CD8-positive, alpha-beta T cell (primary cell): ENCODE measurements at places on chromosomes 6 and 20.

DNA sequence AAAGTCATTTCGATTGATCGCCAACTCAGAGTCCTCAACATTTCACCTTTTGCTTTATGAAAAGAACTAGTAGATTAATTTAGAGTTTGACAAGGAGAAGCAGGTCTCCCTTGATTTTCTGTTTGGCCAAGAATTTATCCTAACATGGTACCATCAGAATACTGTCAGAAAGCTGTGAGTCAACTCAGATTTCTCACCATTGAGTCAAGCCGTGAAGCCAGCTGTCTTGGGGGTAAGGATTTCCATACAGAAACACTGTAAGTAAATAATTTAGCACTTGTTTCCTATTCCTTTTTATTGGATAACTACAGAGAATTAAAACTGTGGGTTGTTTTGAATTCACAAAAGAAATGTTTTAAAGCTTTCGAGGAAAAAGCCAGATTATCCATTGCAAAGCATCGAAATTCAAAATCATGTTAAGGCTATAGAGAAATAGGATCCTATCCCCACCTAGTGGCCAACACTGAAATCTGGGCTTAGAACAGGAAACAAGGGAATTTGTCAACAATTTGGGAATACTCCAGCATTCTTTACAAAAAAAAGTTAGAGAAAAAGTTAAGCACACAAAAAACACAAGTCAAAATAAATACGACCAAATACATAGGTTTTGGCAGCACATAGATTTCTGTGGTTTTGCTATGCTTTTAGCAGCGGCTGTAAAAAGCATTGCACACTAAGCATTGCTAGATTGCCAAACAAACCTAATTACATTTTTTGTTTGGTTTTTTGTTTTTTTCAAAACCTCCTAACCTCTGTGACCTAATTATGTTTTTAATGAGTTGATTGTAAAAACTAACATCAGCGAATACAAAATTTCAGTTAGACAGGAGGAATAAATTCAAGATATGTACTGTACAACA, 44.2 kb downstream of the COL11A2 start:
- no peak for DNase-seq

GRCh38 chr6:6399568-6399967, 79.1 kb upstream of the F13A1 start:
- DNase-seq, result no peak

GRCh38 chr6:134948691-134949090, 1.2 kb downstream of the ALDH8A1 start:
- DNase-seq, result no peak

- DNase-seq, result no peak
Measured at GRCh38 chr20:15916623-15917022, 656.6 kb downstream of the KIF16B start.

DNA sequence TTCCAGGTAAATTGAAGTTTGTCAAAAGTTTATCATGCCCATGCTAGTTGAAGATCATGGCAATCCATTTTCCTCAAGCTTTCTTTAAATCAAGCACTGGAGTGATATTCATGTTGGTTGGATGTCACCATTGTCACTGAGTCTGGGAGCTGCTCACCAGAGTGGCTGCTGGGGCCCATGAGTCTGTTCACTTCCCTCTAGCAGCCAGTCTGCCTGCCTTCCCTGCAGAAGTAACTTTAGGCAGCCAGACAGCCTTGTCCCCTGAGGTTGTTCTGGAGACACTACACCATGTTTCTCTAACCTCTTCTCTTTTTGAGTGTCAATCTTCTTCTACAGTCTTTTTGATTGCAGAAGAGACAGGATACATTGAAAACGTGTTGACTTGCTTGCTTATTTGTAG, 5.5 kb downstream of the SIRT5 start:
- no peak for DNase-seq

DNA sequence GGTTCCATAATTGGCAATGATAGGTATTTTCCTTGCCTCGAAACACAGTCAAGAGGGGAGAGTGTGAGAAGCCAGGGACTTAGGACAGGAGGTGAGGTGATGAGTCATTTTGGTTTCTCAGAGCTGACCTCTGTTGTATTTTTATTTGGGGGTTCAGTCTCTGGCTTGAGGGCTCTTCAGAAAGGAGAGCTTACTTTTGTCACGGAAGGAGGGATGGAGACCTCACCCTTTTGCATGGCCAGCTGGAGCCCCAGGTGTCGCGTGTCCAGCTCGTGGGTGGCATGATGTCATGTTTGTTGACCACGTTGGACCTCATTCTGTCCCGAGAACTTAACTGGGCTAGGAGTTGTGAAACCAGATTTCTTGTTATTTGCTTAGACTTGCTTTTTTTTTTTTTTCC, 293.9 kb downstream of the QKI start:
- DNase-seq, result no peak

GRCh38 chr6:39322306-39322850, at the start of gene KCNK16:
Gene KCNK16 (minus strand): TSS chr6:39322702. CDS start chr6:39322540, 162 bp downstream.
- DNase-seq, result no peak

DNA sequence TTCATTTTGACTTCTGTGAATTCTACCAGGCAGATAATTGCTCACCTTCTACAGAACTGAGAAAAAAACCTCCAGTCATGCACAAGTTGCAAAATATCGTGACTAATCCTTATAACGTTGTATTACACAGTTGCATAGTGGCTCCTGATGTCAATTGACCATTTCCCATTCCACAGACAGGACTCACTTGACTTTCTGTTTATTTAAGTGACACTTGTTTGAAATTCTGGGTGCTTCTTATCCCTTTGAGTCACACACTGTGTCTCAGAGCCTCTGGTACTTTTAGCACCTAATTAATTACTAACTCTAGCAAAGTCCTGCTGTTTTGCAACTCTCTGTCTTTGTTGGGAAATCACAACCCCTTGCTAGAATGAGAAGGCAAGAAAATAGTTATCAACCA, 16.2 kb upstream of the RSPO3 start:
- DNase-seq, result no peak

DNA sequence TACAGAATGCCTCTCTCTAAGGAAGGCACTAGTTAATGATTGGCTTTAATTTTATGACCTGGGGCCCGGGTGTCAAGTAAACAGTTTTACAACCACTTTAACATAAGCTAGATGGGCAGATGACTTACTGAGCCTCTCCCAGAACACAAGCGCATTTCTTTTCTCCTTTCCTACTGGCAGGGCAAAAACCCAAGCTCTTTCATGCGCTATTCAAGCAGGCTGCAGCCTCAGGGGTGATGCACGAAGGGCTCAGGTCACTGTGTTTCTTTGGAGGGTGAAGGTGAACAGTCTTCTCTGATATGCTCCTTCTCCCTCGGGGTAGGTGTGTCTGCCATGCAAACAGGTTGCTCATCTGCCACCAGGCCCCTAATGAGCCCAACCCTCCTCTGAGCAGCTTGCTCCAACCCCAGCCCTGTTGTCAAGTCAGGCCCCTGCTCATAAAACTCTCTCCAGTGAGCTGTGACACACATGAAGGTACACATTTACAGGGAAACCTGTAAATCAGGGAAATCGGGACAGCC, 73.5 kb upstream of the CDH4 start:
- no peak for DNase-seq

- no peak for DNase-seq
Measured at GRCh38 chr6:18467741-18468502, 80.8 kb downstream of the RNF144B start.

GRCh38 chr20:51495921-51496545, 46.5 kb downstream of the NFATC2 start:
- DNase-seq, result no peak

DNA sequence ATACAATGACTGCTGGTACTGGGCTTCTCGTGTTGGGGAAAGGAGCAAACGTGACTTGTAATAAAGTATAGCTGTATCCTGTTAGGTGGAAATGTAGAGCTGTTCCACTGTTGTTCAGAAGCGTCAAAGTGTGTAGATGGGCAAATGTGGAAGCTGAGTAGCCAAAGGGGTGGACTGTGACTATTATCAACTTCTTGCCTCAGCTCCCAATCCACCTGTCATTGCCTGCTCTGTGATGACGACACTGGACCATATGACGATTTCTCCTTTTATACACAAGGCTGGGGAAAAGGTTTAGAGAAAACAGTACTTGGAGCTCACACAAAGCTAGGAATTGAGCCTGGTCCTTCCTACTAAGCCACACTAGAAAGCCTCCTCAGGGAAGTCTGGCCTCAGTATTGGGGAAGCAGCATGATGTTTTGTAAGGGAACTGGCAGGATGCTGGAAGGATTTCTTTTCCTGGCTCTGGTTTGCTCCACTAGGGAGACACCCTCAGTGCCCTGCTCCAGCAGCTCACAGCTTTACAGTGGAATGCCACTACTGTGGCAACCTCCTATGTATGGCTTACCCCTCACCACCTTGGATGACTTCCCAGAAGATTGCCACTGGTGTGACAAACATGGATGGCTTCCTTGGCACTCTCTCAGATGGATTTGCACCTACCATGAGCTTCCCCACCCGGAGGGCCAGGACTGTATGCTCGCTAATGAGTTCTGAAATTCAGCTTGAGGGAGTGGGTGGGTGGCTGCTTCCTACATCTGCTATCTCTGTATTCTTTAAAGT, 20.0 kb downstream of the CD164 start:
- DNase-seq, result no peak

GRCh38 chr20:20334489-20334888, 33.4 kb upstream of the INSM1 start:
- DNase-seq, result no peak

DNA sequence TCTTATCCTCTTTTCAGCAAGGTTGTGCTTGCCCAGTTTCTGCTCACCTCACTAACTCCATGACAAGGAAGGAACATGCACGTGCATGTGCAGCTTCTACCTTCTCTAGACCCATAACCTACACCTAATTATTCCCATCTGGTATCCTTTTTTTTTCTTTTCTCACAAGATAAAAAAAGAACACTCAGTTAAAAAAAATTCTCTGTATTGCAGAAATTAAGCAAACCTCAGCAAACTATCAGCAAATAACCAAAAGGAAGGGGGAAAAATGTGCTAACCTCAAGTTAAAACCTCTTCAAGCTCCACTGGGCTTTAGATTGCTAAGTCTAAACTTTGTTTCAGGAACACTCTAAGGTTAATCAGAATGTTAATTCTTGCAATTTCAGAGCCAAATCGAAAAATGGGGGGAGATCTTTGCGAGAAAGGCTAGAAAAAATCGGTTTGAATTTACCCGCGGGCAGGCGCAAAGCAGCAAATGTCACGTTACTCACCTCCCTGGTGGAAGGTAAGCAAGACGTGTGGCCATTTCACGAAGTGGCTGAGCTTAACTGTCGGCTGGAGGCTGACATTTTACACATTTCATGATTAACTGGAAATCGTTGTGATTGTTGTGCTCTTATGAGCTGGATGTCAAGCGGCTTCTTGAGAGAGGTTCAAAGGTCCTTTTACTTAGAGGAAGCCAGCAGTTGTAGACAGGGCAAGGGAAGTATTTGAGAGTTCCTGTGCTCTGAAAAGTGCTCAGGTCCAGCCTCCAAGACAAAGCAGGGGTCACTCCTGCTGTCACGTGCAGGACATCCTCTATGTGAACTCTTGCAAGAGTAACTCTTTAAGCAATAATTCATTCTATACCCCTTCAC, 19.1 kb downstream of the TFAP2B start:
- DNase-seq, result no peak

GRCh38 chr6:22929311-22929985, 360.1 kb downstream of the HDGFL1 start:
- DNase-seq, result no peak

DNA sequence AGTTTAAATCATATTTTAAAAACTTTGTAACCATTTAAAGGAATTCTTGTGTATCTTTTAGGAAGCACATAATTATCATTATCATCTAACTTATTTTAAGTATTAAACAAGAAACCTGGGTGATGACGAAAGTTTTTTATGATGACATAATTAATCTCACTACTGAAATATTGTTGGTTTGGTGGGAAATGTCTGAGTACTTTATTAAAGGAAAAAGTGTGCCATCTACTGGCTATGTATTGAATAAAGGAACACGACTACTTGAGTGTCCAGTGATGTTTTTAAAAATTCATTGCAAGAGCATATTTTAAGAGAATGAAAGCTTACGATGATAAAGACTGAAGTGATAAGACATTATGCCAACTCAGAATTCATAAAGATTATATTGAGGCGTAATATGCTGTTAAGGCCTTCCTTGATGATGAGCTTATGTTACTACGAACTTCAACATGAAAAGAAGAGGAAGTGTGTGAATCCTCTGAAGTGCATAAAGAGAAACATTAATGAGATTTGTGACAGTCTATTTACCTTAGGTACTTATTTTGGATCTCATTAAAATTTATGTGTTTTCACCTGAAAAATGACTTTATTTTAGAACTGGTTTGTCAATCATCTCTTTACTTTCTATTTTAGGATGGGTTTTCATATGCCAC, 12.0 kb upstream of the TRMT11 start:
- DNase-seq, result no peak

DNA sequence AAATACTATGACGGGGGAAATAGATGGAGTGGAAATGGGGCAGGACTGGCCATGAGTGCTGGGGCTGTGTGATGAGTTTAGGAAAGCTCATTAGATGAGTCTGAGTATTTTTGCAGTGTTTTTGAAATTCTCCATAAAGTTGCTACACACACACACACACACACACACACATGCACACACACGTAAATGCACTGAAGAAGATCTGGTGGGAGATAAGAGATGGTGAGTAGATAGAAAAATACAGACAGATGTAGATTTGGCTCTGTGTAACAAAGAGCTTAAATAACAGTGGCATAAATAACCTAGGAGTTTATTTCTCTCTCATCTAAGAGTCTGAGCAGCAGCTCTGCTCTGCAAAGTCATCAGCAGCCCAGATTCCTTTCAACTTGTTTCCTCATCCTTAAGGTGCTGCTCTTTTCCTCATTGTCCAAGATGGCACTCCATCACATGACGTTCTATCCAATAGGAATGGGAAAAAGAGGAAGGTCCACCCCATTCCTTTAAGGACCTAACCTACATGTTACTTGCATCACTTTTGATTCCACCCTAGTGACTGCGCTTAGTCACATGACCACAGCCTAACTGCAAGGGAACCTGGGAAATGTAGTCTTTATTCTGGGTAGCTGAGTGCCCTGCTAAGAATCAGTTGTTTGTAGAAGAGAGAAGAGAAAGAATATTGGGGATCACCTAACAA, 76.4 kb downstream of the EYA2 start:
- DNase-seq, result no peak

DNA sequence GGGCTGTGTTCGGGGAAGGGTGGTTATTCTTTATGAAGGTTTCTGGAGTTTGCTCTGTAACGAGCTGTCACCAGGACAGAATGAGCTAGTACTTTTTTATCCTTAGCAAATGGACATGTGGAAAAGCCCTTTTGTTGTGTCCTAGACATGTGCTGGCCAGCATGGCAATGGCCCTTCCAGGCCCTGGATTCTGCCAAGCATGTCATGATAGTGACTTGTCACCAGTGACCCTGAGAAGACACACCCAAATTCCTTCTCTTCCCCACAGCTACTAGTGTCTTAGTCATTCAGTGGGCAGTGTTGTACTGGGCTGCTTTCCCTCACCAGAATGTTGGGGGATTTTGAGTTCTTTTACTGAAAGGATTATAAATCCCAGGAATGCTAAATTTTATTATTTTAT, 74.0 kb upstream of the XRN2 start:
- DNase-seq, result no peak

DNA sequence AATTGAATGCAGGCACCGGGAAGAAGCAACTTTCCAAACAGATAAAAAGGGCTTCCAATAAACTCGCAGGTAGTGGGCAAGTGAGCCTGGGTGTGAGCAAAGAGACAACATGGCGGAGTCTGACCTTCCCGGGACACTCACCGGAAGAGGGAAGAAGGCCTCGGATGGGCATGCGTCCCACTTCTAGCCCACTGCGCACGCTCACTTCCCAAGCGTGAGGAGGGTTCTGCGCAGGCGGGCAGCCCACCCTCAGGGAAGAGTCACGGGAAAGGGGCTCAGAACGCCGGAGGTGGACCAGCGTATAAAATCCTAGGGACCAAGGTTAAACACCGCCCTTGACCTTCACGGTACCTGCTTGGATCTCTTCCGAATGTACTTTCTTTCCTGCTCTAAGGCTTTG, 95.5 kb upstream of the AFDN start:
- DNase-seq, result no peak

GRCh38 chr20:5913166-5913565, 37.2 kb downstream of the TRMT6 start:
- DNase-seq, result no peak
